ENCODE measurements at places on chromosomes 7 and 10.

DNA sequence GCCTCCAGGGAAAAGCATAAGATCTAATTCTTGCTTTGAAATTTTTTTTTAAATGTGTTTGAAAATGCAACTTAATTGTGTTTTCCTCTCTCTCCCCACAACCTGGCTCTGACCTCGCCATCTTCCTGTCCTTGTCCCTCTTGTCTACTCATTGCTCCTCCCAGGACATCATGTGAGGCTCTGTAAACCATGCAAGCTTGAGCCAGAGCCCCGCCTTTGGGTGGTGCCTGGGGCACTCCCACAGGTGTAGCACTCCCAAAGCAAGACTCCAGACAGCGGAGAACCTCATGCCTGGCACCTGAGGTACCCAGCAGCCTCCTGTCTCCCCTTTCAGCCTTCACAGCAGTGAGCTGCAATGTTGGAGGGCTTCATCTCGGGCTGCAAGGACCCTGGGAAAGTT is 9.8 kb upstream of the CDHR1 start:
- no peak for DNase-seq

DNA sequence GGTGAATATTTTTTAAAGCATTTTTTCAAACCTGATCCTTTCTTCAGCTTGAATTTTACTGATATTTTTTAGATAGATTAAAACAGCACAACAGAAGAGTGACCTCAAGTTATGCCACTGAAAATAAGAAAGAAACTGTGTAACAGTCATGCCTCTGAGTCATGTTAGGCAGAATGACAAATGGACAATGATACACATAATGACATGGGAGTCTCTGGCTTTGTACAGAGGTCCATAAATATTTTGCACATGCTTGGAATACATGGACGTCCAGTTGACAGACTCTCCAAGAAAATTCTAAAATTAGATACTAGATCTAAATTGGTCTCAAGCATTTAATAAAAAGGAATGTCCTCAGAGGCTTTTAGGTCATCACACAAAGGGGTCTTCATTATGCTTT is 21.9 kb upstream of the SEMA3A start:
- no peak for DNase-seq

- DNase-seq: no peak
These were observed 141.4 kb upstream of the BET1 start for GRCh38 chr7:94145602-94146001.

GRCh38 chr7:110750931-110751605 is 339.9 kb upstream of the LRRN3 start:
- no peak for DNase-seq

- DNase-seq: no peak
These were observed 7.7 kb upstream of the CPVL start for GRCh38 chr7:29154076-29154475.
